NCI-H1105 treated with DMSO at 0.1 percent for 48 hours (cell line): ENCODE measurements at places on chromosomes 1 and 21.

- no peak for DNase-seq
Measured at GRCh38 chr1:183590244-183591191, at the start of gene NCF2. NCF2 (minus strand) TSS chr1:183590459; CDS start chr1:183590329, 130 bp downstream.

DNA sequence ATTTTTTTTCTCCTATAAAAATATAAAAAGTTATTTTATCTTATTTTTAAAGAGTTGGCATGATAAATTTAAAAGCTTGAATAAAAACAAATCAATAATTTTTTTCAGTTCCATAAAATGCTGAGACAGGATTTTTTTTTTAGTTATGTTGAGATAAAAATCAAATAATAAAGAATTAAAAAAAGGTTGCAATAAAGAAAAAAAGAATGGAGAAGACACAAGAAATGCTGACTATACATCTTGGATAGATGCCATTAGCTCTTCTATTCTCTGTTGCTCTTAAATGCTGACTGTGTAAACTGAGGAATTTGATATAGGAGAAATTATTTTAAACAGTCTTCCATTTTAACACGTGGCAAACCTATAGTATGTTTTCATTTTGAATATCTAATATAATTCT lies 2298.5 kb downstream of the MRPL39 start:
- DNase-seq: no peak

DNA sequence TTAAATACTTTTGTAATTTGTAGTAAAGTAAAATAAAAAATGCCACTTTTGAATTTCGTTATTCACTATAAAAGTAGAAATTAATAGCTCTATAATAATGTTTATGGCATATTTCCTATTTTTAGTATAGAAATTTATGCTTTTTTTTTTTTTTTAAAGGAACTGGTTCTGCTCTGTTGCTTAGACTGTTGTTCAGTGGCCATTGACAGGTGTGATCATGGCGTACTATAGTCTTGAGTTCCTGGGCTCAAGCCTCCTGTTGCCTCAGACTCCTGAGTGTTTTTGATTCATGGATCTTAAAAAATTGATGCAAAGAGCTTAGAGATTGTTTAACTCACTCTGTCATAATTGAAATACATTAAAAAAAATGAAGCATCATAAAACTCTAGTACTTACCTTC lies 53.6 kb downstream of the RPS6KC1 start:
- DNase-seq: no peak

GRCh38 chr21:31042080-31042464 lies 3.8 kb upstream of the KRTAP19-8 start:
- no peak for DNase-seq

- peak; percentile 94 for DNase-seq
Measured at GRCh38 chr1:197618061-197618460, 157.2 kb downstream of the DENND1B start.

DNA sequence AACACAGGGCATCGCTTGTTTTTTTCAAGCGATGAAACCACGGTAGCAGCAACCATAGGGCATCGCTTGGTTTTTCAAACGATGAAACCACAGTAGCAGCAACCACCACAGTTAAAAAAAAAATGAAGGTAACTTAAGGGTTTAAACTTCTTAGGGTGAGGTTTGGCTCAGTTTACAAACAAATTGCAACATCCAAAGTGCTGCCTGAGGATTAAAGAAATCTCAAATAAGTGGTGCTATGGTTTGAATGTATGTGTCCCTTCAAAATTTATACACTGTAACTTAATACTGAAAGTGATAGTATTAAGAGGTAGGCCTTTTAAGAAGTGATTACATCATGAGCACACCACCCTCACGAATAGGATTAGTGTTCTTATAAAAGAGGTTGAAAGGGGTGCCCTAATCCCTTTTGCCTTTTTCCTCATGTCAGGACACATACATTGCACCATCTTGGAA lies 6.4 kb upstream of the GBP5 start:
- DNase-seq: no peak

- peak; percentile 64 for DNase-seq
Measured at GRCh38 chr1:98048244-98048643, 127.4 kb upstream of the DPYD start.

- peak; percentile 37 for DNase-seq
Measured at GRCh38 chr1:175521249-175522040, 221.9 kb downstream of the TNR start.

DNA sequence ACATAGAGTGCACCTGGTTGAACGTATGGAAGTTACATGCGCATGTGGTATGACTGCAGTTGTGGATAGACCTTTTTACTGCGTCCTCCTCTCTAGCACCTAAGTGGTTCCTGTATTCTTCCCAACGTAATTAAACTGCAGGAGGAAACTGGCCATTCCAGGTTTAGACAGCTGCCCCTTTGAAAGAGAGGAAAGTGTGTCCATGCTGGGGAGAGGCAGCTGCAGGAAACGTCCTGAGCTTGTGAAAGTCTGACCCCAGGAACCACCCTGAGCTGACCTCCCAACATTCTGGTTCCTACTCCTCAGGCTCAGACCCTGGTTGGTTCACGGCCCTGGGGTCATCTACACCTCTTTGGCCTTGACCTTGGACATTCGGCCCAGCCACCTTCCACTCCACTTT lies 309.3 kb downstream of the DISC1 start:
- no peak for DNase-seq

GRCh38 chr1:116417678-116418077 lies 44.6 kb downstream of the ATP1A1 start:
- no peak for DNase-seq

GRCh38 chr1:100279954-100280682 lies 14.1 kb downstream of the RTCA start:
- no peak for DNase-seq

- DNase-seq: no peak
Measured at GRCh38 chr1:73463873-73464272, 734.1 kb downstream of the LRRIQ3 start.

DNA sequence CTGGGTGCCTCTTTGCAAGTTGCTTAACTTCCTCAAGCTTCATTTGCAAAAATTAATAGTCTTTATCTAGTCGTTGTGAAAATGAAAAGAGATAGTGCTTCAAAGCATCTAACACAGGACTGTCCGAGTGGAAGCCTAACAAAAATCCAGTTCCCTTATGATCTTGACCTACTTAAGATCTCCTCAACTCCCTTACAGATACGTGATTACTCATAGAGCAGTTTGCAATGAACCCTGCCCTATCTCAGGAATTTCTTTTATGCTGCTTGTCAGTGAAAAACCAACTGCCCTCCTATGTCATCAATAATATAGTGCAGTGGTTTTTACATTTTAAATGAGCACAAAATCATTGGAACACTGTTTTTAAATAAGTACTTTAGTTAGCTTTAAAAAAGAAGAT lies 314.3 kb downstream of the BACH1 start:
- DNase-seq: no peak

DNA sequence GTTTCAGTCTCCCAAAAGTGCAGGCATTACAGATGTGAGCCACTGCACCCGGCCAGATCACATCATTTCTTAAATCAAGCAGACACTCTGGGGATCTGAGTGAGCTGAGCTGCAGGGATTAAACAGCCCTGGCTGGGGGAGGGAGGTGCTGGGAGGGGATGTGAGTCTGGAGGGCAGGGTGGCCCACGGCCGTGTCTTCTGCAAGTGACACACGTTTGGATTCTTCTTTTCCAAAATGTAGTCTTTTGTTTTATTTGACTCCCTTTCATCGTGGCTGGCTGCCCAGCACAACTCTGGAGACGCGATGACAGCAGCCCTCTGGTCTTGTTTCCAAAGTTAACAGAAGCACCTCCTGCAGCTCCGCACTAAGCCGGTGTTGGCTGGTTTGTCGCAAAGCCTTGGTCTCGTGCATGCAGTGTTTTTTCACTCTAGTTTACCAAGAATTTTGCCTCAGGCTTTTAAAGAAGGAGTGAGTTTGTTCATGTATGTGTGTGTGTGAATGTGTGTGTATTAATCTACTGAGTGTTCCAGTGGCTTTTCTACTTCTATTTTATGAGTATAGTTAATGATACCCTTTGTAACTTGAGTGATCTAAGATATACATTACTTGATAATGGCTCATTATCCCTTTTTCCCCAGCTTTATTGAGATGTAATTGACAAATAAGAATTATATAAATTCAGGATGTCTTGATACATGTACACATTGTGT lies 2.8 kb upstream of the KRTAP10-5 start:
- no peak for DNase-seq

GRCh38 chr1:245650441-245650960 lies 495.7 kb downstream of the KIF26B start:
- no peak for DNase-seq

- DNase-seq: no peak
Measured at GRCh38 chr1:245489838-245490237, 335.1 kb downstream of the KIF26B start.

DNA sequence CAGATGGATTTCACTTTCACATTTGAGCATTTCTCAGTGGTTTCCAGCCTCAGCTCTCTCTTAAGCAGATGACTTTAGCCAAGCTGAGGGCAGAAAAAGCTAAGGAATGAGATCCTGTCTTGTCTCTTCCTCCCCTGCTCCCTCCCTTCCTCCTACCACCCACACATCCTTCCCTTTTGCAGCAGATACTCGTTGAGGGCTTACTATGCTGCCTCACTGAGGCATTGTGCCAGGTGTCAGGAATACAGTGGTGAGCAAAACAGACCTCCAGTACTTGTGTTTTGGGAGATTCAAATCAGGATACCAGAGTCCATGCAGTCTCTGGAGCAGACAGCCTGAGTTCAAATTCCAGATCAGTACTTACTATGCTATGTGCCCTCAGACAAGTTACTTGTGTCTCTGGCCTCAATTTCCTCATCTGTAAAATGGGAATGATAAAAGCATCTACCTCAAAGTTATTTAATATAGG lies 43.2 kb downstream of the KIF26B start:
- DNase-seq: no peak

DNA sequence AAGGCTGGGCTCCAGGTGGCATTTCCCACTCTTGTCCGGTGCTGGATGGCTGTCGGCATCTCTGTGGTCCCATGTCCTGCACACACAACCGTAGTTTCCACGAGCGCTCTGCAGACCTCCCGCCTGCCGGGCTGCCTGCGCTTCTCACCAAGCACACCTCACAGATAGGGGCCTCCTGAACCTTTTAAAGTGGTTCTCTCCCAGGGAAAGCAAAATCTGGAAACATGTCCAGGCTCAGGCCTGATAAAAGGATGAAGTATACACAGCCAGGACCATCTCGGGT lies 46.2 kb downstream of the CAPN9 start:
- no peak for DNase-seq

GRCh38 chr21:33151941-33152731 lies 77.6 kb upstream of the IFNAR2 start:
- DNase-seq: no peak

GRCh38 chr1:209341673-209342420 lies 241.7 kb upstream of the CAMK1G start:
- DNase-seq: no peak

DNA sequence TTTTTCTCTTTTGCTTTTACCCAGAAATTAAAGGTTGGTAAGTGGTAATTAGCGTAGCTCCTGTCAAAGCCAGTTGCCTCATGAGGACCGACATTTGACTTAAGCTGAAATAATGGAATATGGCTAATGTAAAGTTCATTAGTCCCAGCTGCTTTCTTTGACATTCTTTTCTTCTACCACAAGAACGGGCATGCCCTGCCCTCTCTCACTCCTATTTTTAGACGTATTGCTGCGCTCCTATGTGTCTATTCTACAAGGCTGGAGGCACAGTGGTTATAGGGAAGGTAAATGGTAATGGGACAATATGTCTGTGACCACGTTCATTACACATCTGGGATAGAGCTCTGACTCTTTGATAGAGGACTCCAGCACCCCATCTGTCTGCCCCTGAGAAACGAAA lies 6.8 kb downstream of the CORT start:
- DNase-seq: peak; percentile 92

DNA sequence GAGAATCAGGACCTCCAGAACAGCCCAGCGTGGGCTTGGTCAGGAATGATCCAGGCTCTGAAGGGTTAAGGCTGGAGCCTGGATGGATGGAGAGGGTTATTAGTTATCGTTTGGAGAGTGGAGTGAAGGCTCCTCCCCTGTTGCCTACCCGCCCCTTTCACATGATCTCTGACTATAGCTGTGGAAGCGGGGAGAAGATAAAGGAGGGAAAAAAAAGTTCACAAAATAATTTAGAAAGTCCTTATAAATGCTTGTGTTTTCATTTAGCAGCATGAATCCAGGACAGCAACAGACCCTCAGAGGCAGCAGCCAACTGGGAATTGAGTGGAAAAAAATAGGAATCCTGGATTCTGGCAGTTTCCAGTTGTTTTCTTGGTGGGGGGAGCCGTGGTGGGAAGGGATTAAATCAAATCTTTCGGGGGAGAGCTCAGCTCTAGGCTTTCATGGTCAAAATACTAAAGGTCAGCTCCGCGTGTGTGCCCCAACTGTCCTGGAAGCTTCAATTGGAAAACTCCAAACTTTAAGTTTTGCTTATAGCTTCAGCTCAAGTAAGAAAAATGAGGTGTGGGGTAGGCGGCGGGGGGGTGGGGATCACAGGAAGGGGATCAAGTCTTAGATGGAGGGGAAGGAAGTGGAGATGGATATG lies 595 bp upstream of the DDR2 start:
- no peak for DNase-seq

DNA sequence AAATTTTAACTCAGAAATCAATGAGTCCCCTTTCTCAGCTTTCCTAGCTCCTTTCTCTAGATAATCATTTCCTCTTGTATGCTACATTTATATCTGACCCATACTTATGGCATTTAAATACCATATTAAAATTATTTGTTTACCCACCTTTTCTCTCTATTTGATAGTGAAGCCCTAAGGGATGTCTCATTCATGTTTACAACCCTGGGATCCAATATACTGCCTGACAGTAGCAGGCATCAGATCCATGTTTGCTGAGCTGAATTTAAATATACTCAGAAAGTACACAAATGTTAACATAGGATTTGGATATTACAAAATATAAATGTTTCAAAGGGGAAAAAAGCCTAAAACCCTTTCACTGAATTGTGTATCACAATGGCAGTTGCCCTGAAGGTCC lies 26.5 kb downstream of the SCMH1 start:
- DNase-seq: no peak

GRCh38 chr1:37865348-37866120 lies 6.1 kb upstream of the MTF1 start:
- DNase-seq: no peak

DNA sequence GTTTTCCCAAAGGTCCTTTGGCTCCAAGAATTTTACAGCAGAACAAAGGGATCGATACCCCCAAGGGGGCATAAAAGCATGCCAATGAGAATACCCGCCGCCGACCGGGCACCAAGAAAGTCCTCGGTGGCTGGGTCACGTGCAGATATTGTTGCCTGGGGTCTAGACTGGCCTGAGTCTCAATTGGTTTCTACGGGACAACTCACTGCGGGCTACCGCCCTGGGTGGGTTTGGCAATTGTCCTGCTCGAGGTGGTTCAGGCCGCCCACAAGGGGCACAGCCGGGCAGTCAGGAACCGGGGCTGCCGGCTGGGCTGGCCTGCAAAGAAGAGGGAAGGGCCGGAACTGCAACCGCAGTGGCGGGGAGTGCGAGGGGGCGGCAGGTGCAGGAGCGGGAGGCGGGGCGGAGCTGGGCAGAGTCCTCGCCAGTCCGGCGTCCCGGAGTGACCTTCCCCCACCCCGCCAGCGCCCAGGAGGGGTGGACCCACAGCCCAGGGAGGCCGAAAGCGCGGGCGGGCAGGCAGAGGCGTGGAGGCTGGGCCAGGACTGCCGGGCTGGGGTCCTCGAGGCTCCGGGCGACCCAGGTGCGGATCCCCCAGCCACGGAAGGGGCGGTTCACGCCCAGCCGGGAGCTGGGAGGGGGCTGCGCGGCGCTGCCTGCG lies 926 bp upstream of the ATP1B1 start:
- DNase-seq: peak; percentile 87
